ENCODE measurements at places on chromosomes 12 and 14. TPM values are rescaled to one million over a fixed set of nuclear protein-coding genes. Genes with fewer than 3 reads are reported as not detected.
A peak's percentile ranks its signal among the peaks of the same experiment; 100 is the strongest.

Gene MYBPC1
- total RNA-seq, result not detected

Gene PDE3A
- total RNA-seq, result not detected

DNA sequence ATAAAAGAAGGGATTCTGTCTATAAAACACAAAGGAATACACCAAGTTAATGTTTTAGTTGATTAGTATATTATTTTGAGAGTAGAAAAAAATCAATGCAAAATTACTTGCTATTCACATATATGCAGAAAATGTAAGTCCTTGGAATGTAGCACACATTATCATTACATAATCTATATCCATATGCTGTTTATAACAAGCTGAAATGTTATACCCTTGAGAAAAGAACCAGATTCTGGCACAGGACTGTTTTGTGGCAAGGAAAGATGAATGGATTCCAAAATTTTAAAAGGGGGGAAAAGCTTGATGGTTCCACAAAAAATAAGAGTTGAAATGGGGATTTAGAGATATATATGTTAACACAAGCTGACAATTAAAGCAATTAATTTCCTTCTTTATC, 153.6 kb downstream of the MSRB3 start:
- no peaks in the 10 kb centered on the region for H3K27me3 ChIP-seq
- H3K36me3 ChIP-seq, result no peaks in the 10 kb centered on the region
- no peak for DNase-seq
- H3K27ac ChIP-seq, result no peak overlapping the region

- H3K27ac ChIP-seq, result no peak overlapping the region
- DNase-seq, result no peak
These were observed 194.1 kb downstream of the AACS start for GRCh38 chr12:125259178-125259867.

DNA sequence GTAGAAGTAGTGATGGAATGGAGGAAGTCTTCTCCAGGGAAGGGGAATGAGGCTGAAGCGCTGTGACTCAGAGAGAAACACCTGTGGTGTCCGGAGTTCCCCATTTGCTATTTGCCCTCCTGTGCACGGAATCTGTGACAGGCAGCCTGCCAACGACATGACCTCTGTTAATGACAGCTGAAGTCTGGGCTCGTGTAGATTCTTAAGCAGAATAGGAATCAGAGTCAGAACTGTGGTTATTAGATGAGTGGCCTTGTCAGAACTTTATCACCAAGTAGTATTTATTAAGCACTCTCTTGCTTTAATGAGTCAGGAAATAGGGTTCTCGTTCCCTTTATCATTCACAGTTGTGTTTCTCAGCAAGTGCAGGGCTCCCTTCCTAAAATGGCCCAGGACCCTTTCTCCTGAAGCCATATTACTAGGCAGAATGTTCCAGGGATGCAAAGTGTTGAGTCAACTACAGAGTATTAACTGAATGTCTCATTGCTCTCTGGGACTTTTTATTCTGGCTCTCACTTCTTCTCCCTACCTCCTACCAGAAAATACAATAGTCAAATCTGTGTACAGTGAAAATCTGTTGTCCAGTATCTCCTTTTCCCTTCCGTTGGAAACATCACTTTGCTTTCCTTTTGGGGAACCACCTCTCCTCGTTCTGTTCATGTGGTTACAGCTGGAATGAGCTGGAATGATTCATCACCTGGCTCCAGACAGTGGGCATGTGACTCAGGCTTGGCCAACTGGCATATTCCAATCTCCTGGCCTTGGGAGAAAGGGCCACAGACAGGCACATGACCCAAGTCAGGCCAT, 77.8 kb upstream of the MAX start:
- no peaks in the 10 kb centered on the region for H3K27me3 ChIP-seq
- DNase-seq, result peak; percentile 62
- peaks cover 12% of the 10 kb centered on the region for H3K4me1 ChIP-seq
- no peak overlapping the region for H3K4me3 ChIP-seq
- no peak overlapping the region for H3K27ac ChIP-seq
- H3K36me3 ChIP-seq, result no peaks in the 10 kb centered on the region

DNA sequence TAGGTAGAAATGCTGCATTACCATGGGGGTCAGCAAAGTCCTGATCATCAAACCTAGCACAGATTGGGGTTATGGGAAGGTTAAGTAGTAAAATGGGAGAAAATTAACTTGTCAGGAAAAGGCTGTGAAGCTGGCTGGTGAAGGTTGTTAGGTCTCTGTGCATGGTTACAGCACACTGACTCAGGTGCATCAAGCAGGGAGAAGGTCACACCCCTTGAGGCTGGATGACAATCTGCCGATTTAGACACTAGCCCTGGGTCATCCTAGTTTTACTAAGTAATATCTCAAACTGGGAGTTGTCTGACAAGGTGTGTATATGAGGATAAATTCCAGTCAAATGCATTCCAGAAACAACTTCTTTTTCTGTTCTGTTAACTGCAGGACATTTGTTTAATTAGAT, 271.1 kb upstream of the LRIG3 start:
- no peak overlapping the region for H3K27ac ChIP-seq
- no peaks in the 10 kb centered on the region for H3K36me3 ChIP-seq

Data from Karpas-422 (cell line).